Activated CD4-positive, CD25-positive, alpha-beta regulatory T cell (primary cell): ENCODE measurements at places on chromosomes 2 and 18.

- DNase-seq: no peak
Observed at GRCh38 chr2:8217468-8218030, 464.3 kb upstream of the ID2 start.

GRCh38 chr18:34550902-34551301, 159.2 kb upstream of the DTNA start:
- no peak for DNase-seq

DNA sequence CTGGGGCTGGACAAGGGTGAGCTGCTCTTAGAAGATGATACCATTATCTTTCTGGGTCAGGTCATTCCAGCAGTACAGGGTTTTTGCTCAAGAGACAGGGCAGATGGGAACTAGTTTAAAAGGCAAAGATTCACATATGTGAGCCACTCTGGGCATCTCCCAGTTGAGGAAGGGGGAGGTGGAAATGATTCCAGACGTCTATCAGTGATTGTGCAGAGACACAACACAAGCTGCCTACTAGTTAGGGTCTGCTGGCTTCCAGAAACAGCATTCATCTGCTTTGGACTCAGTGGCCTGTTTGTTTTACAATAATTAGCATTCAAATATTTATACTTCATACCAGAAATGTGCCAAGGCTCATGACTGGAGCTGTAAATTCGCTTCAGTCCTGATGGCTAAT, 32.3 kb downstream of the ST6GAL2 start:
- DNase-seq: no peak

DNA sequence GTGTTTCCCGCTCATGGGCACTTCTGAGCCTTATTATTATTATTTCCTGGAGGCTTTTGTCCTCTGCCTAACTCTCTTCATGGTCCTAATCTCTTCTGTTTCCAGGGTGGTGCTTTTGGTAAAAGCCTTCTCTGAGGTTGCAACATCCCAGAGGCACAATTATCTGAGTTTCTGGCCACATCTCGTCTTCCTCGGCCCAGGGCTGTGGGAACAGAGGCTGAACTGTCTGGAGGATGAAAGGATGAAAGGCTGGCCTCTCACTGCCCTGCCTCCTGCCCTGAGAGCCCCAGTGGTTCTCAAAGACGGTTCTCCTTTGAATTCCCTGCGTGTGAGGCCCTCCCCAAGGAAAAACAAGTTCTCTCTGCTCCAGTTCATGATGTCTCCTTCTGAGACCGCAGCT, 13.8 kb downstream of the GYPC start:
- DNase-seq: no peak

DNA sequence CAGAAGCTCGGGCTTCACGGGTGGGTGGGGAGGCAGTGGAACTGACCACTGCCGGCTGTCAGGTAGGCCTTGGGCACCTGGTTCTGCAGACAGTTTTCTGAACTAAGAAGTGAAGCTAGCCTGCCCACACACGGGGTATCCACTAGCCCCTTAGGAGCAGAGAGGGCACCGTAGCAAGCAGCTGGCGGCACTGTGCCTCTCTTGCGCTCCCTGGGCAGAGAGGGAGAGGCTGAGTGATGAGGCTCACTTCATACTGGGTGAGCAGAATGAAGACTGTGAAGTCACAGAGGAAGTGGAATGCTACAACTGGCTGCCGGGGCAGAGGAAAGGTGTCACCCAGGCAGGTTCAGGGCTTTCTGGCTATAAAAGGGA, 753 bp downstream of the ITPRIPL1 start:
- DNase-seq: no peak

DNA sequence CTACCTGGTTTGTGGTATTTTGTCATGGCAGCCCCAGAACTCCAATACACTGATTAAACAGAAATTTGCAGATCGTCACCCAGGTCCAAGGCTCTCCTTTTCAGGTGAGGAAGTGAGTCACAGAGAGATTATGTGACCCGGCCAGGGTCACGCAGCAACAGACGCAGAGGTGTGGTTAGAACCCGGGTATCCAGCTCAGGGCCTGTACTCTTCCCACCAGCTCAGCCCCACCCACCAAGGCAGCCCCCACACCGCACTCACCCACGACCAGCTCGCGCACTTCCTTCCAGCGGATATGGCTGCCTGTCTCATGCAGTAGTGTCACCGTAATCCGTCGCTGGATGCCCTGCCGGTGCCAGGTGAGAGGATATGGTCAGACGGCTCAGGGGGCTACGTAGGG, 48.1 kb downstream of the AQP12A start:
- no peak for DNase-seq

- DNase-seq: no peak
Observed at GRCh38 chr2:12251121-12251520, 465.6 kb upstream of the TRIB2 start.

DNA sequence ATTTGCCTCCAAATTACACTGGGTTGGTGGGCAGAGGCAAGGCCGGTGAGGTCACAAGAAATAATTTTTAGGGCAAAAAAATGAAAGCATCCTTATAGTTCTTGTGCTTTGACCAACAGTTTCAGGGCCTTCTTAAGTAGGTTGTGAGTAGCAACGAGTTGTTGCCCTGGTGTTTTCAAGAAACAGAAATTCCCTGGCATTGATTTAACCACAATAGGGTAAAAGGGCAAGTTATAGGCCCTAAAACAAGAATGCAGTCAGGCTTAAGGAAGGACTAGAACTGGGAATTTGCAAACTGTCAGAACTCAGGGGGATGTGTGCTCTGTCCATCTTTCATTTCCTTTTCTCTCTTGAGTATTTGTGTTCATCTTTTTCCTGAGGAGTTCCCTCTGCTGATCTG, 46.1 kb upstream of the STPG4 start:
- DNase-seq: no peak

- no peak for DNase-seq
Observed at GRCh38 chr2:55761526-55761925, 67.9 kb upstream of the PNPT1 start.

DNA sequence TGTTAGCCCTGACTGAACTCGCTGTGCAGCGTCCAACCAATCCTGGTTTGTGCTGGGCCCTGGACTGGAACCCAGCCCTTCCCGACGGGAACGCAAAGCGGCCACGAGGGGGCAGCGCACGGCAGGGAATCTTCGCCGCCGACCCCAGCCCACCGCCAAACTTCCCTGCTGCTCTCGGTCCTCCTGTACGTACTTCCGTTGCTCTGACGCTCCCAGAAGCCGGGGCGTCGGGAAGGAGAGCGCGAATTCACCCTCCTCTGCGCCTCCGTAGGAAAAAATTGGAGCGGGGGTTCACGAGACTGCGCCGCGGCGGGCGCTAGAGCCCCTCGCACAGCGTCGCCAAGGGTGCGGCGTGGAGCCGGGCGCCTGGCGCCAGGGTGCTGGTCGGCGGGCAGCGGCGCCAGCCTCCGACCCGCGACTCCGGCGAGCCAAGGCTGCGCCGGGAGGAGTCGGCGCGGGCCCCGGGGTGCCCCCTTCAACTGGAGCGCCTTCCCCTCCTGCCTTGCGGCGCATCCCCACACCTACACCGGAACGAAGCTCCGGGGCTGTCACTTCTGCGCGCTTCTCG, 873 bp upstream of the SH3RF3 start:
- peak; percentile 26 for DNase-seq

GRCh38 chr2:238941262-238941792, 93.4 kb downstream of the TWIST2 start:
- no peak for DNase-seq

GRCh38 chr2:155178921-155179320, 480.4 kb downstream of the KCNJ3 start:
- no peak for DNase-seq

DNA sequence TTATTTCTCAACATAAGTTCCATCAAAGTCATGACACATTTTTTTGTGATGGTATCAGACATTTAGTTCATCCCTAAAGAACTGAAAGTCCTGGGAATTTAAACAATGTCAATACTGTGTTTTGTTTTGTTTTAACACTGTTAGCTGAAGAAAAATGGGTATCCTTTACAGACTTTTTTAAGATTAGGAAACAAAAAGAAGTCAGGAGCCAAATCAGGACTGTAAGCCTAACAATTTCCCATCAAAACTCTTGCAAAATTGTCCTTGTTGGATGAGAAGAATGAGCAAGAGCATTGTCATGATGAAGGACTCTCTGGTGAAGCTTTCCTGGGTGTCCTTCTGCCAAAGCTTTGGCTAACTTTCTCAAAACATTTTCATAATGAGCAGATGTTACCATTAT, 69.4 kb downstream of the SRD5A2 start:
- DNase-seq: no peak

- DNase-seq: no peak
Observed at GRCh38 chr2:196233021-196233804, 61.8 kb upstream of the STK17B start.

GRCh38 chr2:105961599-105962146, 217.0 kb downstream of the NCK2 start:
- DNase-seq: no peak

- DNase-seq: no peak
Observed at GRCh38 chr18:76449111-76449453, 46.0 kb downstream of the ZNF516 start.

DNA sequence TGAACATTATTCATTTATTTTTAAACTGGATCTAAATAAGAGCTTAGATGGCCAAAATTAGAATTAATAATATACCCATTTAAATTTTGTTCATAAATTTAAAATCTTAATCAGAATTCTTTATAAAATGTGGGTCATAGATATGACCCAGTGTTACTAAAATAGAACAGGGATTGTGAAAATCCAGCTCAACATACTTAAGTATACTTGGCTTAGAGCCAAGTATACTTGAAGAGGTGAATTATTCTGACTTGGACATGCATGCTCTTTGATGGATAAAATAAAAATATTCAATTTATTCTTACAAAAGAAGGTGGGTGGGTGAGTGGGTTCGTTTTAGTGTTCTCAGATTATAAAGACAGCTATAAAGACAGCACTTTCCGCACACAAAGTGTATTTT, 70.7 kb downstream of the SPOPL start:
- DNase-seq: no peak

DNA sequence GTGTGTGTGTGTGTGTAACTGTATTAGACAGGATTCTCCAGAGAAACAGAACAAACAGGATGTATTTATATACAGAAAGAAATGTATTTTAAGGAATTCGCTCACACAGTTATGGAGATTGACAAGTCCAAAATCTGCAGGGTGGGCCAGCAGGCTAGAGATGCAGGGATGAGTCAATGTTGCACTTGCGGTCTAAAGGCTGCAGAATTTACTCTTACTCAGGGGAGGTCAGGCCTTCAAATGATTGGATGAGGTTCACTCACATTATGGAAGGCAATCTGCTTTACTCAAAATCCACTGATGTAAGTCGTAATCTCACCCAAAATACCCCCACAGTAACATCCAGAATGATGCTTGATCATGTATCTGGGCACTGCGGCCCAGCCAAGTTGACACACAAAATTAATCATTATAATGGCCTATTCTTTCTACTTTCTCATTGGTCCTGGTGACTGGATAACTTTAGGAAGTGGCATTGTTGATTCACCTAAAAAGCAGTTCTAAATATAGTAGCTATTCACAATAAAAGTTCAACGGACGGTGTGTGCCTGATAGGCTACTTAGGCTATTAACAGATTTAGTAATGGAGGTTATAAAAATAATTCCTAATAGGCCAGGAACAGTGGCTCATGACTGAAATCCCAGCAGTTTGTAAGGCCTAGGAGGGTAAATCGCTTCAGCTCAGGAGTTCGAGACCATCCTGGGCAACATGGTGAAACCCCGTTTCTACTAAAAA, 40.6 kb upstream of the ACYP2 start:
- no peak for DNase-seq

DNA sequence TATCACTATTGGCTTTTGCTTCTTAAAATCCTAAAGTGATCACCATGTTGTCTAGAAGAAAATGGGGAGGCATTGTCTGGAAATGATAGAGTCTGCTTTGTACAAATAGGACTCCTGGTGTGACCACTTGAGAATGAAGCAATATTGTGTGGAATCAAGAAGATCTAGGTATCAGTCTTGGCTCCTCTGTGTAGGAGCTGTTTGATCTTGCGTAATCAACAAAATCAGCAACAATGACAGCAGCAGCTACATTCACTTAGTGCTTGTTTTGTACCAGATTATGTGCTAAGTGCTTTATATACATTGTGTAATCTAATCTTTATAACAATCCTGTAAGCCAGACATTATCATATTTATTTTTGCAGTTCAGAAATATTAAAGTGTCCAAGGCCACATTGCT, 17.8 kb downstream of the NCOA1 start:
- DNase-seq: no peak

DNA sequence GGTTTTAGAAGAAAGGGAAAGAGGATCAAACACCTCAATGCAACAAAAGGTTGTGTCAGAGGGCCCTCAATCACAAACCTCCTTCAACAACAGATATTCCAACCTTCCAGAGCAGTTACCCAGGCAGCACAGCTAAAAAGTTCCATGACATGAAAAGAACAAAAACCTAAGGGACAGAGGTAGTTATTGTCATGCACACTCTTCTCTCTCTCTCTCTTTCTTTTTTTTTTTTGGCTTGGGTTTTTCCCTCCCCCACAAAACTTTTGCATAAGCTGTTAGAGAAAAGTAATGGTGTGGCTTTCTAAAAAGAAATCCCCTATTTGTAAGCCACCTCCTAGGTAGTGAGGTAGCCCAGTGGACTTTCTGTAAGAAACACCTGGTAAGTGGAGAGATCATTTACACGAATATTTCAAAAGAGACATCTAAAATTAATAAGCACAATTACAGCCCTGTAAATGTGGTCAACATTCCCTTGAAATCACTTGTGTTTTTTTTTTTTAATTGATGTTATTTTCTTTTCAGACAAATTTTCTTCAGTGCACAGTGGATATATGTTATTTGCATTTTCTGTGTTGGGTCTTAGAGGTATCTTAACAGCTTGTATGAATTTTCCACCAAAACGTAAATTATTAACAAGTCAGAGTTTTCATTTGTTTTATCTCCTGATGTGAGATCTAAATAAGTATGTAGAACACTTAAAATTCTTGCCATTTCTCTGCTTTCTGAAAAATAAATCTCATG, 48.4 kb downstream of the ZEB2 start:
- no peak for DNase-seq
